ENCODE measurements at places on chromosomes 1 and 21.

GRCh38 chr1:110312188-110313121, 26.7 kb upstream of the RBM15 start:
- peak; percentile 83 for DNase-seq
- H3K27ac ChIP-seq, result no peak overlapping the region
- H3K36me3 ChIP-seq, result no peaks in the 10 kb centered on the region
- H3K27me3 ChIP-seq, result no peaks in the 10 kb centered on the region
- peaks cover 38% of the 10 kb centered on the region for H3K4me1 ChIP-seq
- H3K4me3 ChIP-seq, result no peak overlapping the region

- no peak for DNase-seq
- H3K27ac ChIP-seq, result no peak overlapping the region
- H3K4me1 ChIP-seq, result peaks cover 38% of the 10 kb centered on the region
These were observed 4.7 kb downstream of the UBR4 start for GRCh38 chr1:19205403-19205802.

DNA sequence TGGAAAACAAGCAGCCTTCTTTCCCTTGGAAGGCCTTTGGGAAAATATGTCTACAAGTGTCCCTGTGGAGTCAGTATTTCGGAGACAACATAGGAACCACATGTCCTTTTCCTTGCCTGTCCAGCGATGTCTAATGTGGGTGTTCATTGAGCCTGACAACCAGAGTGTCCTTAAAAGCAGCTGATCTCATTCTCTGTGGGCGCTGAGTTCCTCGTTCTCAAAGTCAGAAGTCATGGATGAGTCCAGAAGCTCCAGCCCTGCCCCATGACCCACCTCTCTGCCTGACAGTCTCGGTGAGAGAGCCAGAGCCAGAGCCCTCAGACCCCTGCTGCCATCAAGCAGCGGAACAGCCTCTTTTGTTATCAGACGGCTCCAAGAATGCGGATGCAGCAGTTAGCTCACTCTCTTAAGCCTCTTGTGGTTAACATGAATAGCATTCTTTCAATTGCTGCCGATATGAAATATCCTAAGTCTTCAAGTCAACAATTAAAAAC, 329.2 kb downstream of the TGFB2 start:
- H3K27ac ChIP-seq, result peak overlapping the region; percentile 82
- no peaks in the 10 kb centered on the region for H3K36me3 ChIP-seq
- no peaks in the 10 kb centered on the region for H3K27me3 ChIP-seq
- peak; percentile 73 for DNase-seq
- H3K4me1 ChIP-seq, result peaks cover 40% of the 10 kb centered on the region

- no peaks in the 10 kb centered on the region for H3K4me1 ChIP-seq
- H3K27ac ChIP-seq, result no peak overlapping the region
- no peaks in the 10 kb centered on the region for H3K36me3 ChIP-seq
- no peak overlapping the region for H3K4me3 ChIP-seq
- peaks cover 67% of the 10 kb centered on the region for H3K27me3 ChIP-seq
- no peak for DNase-seq
These were observed 4.4 kb downstream of the TSPEAR start for GRCh38 chr21:44706706-44707581.

DNA sequence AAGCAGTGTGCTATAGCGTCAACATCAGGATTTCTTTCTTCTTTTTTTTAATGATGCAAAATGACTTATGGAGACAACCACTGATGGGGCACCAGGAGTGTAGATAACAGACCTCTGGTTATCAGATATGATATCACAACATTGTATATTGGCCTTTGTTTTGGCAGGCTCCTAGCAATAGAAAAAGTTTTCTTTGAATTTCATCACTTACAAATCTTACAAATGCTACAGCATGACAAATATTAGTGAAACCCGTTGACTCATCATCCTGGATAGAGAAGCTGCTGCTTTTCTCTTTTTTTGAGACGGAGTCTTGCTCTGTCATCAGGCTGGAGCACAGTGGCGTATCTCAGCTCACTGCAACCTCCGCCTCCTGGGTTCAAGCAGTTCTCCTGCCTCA, 92.9 kb downstream of the LTN1 start:
- no peak overlapping the region for H3K27ac ChIP-seq
- H3K4me1 ChIP-seq, result no peaks in the 10 kb centered on the region
- H3K36me3 ChIP-seq, result no peaks in the 10 kb centered on the region
- no peak for DNase-seq

- no peak for DNase-seq
- no peak overlapping the region for H3K27ac ChIP-seq
- H3K4me3 ChIP-seq, result no peak overlapping the region
- H3K27me3 ChIP-seq, result peaks cover 14% of the 10 kb centered on the region
- H3K36me3 ChIP-seq, result no peaks in the 10 kb centered on the region
- no peaks in the 10 kb centered on the region for H3K4me1 ChIP-seq
These were observed 14.7 kb upstream of the NBPF11 start for GRCh38 chr1:148166558-148167492.

GRCh38 chr1:35285771-35286606, 17.5 kb downstream of the ZMYM4 start:
- no peaks in the 10 kb centered on the region for H3K27me3 ChIP-seq
- no peak for DNase-seq
- H3K4me1 ChIP-seq, result peaks cover 20% of the 10 kb centered on the region
- H3K27ac ChIP-seq, result no peak overlapping the region

GRCh38 chr1:56533197-56533596, 46.2 kb downstream of the PLPP3 start:
- H3K27me3 ChIP-seq, result no peaks in the 10 kb centered on the region
- peaks cover 51% of the 10 kb centered on the region for H3K36me3 ChIP-seq
- no peak overlapping the region for H3K27ac ChIP-seq
- DNase-seq, result no peak
- no peaks in the 10 kb centered on the region for H3K4me1 ChIP-seq

- H3K27me3 ChIP-seq, result no peaks in the 10 kb centered on the region
- H3K4me1 ChIP-seq, result peaks cover 31% of the 10 kb centered on the region
- DNase-seq, result peak; percentile 93
- peak overlapping the region; percentile 80 for H3K27ac ChIP-seq
- H3K4me3 ChIP-seq, result peak overlapping the region; percentile 69
- H3K36me3 ChIP-seq, result peaks cover 17% of the 10 kb centered on the region
These were observed 730 bp downstream of the SLC16A4 start for GRCh38 chr1:110390096-110390495.

All from osteoblast (primary cell).